ENCODE measurements at places on chromosomes 7 and 10. TPM values are rescaled to one million over a fixed set of nuclear protein-coding genes. Genes with fewer than 3 reads are reported as not detected.

DNA sequence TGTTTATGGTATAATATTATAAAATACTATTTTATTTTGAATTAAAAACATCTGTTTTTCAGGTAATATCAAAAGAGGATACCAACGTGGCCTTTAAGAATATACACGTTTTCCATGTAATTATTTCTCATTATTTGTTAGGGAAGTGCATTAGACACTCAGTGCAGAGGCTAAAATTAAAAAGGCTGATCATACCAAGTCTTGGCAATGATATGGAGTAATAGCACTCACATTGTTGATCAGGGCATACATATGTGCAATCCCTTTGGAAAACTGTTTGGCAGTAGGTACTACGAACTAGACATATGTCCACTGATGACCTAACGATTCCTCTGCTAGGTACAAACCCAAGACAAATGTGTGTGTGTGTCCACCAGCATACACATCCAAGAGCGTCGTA, 20.7 kb upstream of the VIPR2 start:
- no peak for DNase-seq
- H3K27ac ChIP-seq = no peak overlapping the region
- H3K4me3 ChIP-seq = no peak overlapping the region
- no peaks in the 10 kb centered on the region for H3K36me3 ChIP-seq
- H3K4me1 ChIP-seq = no peaks in the 10 kb centered on the region

DNA sequence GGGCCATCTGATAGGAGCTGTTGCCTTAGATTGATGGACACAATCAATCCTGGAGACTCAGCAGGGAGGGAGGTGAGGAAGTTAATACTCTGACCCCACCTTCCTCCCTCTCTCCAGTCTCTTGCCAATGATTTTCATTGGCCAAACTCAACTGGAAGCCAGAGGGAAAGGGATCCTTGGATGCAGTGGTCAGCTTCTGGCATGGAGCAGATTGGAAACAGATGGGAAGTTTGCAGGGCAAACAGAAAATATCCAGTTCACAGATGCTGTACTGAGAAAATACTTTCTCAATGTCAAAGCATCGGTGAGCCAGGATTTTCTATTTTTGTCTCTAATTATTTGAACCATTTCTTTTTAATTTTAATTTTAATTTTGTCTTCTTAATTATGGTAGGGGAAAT, 170.8 kb downstream of the BBS9 start:
- H3K4me1 ChIP-seq = no peaks in the 10 kb centered on the region
- no peak overlapping the region for H3K4me3 ChIP-seq
- no peaks in the 10 kb centered on the region for H3K27me3 ChIP-seq

GRCh38 chr10:26952094-26952493, 91.3 kb upstream of the ABI1 start:
- no peak for DNase-seq
- H3K4me3 ChIP-seq = no peak overlapping the region
- no peaks in the 10 kb centered on the region for H3K27me3 ChIP-seq
- no peak overlapping the region for H3K27ac ChIP-seq

DNA sequence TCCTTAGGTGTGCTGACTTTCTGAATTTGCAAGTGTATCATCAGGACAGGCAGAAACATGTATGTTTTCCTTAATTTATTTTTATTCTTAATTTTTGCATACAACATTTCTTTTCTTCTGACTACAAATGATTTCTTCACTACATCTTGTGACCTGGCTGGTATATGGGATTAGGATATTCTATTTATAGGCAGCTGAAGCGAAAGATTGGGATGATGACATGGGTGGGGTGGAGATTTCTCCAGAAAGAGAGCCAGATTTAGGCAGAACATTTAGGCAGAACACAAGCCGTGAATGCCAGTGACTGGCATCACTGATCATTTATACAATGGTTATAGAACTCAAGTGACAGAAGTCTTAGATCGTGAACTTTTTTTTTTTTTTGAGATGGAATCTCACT, 256.7 kb downstream of the KLF6 start:
- H3K27ac ChIP-seq = no peak overlapping the region
- H3K4me3 ChIP-seq = no peak overlapping the region
- no peaks in the 10 kb centered on the region for H3K36me3 ChIP-seq
- H3K4me1 ChIP-seq = no peaks in the 10 kb centered on the region
- H3K27me3 ChIP-seq = no peaks in the 10 kb centered on the region

DNA sequence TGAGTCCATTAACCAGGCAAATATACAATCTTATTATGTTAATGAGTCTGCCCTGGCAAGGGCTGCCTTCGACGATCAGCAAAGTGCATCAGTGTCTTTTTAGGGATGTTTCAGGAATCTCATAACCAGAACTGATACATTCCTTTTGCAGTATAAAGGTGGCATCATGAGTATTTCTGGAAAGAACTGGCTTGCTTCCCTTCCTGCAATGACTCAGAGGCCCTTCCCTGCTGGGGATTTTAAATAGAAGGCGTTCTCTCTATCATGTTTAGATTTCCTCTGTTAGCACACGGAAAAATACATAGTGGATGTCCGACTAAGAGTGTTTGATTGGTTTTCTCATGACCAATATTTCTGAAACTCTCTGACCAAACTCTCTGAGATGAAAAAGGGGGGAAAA, 1.8 kb downstream of the NPS start:
- no peak overlapping the region for H3K4me3 ChIP-seq
- H3K27me3 ChIP-seq = no peaks in the 10 kb centered on the region
- H3K4me1 ChIP-seq = no peaks in the 10 kb centered on the region
- DNase-seq = no peak

GRCh38 chr10:53952698-53953630, 848.1 kb downstream of the PCDH15 start:
- H3K27ac ChIP-seq = no peak overlapping the region
- no peak for DNase-seq
- no peaks in the 10 kb centered on the region for H3K4me1 ChIP-seq
- no peaks in the 10 kb centered on the region for H3K27me3 ChIP-seq
- H3K36me3 ChIP-seq = no peaks in the 10 kb centered on the region

DNA sequence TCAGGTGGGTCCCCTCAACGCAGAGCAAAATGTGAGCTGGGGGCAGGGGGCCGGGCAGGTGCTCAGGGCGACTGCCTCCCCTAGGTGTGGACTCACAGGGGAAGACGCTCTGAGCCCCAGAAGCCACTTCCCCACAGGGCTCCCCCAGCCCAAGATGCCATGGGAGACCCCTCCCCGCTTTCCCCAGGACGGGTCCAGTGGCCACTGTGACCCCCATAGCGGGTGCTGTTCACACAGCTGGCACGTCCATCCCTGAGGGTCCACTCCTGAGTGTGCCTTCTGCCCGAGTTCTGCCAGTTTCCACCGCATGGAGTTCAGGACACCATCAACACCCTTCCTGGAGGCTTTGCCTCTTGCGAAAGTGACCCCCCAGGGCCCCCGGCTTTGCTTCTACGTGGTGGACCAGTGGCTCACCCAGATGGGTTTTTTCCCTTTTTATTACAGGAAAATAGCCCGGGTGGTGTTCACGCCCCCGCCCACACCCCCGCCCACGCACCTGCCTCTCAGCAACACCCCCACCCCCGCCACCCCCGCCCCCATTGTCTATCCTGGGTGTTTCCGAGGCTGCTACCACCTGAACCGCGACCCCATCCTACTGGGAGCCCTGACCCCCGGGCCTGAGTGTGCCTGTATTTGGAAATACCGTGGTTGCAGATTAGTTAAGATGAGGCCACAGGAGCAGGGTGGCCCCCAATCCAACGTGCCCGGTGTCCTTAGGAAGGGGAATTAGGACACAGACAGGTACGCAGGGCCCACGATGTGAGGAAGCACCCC, 32.0 kb downstream of the ADAP1 start:
- H3K4me3 ChIP-seq = peak overlapping the region; percentile 84
- no peak for DNase-seq
- no peaks in the 10 kb centered on the region for H3K36me3 ChIP-seq
- H3K4me1 ChIP-seq = peaks cover 30% of the 10 kb centered on the region
- no peaks in the 10 kb centered on the region for H3K27me3 ChIP-seq

DNA sequence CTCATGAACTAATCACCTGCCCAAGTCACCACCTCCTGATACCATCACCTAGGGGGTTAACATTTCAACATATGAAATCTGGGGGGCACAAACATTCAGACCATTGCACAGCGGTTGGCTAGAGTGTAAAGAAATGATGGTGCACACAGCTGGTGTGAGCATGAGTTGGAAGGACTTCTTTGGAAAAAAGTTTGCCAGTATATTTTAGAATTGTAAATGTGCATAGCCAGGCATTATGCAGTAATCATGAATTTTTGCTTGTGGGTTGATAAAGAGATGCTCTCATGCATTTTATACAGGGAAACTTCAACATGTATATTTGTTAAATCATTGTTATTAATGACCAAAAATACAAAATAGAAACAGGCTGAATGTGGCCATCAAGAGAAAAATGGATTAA, 100.0 kb downstream of the VWC2 start:
- H3K36me3 ChIP-seq = no peaks in the 10 kb centered on the region
- no peaks in the 10 kb centered on the region for H3K27me3 ChIP-seq
- H3K4me1 ChIP-seq = no peaks in the 10 kb centered on the region
- H3K4me3 ChIP-seq = no peak overlapping the region
- no peak for DNase-seq

GRCh38 chr7:75835688-75836285, 22.2 kb upstream of the CCL24 start:
- DNase-seq = no peak
- H3K4me3 ChIP-seq = no peak overlapping the region
- no peaks in the 10 kb centered on the region for H3K27me3 ChIP-seq
- no peaks in the 10 kb centered on the region for H3K4me1 ChIP-seq
- H3K36me3 ChIP-seq = no peaks in the 10 kb centered on the region

DNA sequence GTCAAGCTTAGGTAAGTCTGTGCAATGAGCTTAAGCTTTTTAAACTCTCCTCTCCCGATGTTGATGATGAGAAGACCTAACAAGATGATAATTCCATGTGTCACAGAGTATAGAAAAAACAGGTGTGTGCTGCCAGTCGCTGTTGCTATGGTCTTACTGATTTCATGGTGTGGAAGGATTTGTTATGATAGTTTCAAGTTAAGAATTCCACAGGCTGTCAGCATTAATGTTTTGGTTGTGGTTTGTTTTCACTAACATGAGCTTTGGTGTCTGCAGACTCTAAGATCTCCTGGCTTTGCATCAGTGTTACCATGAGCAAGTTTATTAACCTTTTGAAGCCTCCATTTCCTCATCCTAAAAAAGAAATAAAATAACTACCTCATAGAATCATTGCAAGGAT, 123.7 kb downstream of the NSUN6 start:
- H3K36me3 ChIP-seq = no peaks in the 10 kb centered on the region
- DNase-seq = no peak
- H3K4me3 ChIP-seq = no peak overlapping the region
- no peaks in the 10 kb centered on the region for H3K27me3 ChIP-seq
- H3K27ac ChIP-seq = no peak overlapping the region

GRCh38 chr7:42082144-42082543, 154.9 kb downstream of the GLI3 start:
- no peaks in the 10 kb centered on the region for H3K27me3 ChIP-seq
- no peak overlapping the region for H3K27ac ChIP-seq
- H3K4me1 ChIP-seq = no peaks in the 10 kb centered on the region
- H3K36me3 ChIP-seq = no peaks in the 10 kb centered on the region
- no peak for DNase-seq
- no peak overlapping the region for H3K4me3 ChIP-seq

DNA sequence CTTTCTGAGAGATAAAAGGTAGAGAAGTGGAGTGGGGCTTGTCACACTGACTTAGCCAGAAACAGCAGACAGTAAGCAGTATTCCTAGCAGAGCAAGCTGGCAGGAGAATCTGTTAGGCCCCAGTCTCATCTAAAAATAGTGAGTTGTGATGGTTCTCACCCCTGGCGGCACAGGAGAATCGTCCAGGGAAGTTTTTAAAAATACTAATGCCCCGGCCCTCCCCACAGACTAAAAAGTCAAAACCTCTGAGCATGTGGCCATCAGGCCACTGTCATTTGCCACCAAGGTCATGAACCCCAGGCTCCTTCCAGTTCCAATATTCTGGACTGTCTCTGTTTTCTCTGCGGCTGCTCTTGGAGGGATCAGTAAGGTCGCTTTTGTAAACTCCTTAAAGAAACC, 34.0 kb downstream of the LYZL1 start:
- no peaks in the 10 kb centered on the region for H3K27me3 ChIP-seq
- H3K4me1 ChIP-seq = no peaks in the 10 kb centered on the region
- no peak overlapping the region for H3K27ac ChIP-seq
- DNase-seq = no peak
- no peaks in the 10 kb centered on the region for H3K36me3 ChIP-seq
- H3K4me3 ChIP-seq = no peak overlapping the region

DNA sequence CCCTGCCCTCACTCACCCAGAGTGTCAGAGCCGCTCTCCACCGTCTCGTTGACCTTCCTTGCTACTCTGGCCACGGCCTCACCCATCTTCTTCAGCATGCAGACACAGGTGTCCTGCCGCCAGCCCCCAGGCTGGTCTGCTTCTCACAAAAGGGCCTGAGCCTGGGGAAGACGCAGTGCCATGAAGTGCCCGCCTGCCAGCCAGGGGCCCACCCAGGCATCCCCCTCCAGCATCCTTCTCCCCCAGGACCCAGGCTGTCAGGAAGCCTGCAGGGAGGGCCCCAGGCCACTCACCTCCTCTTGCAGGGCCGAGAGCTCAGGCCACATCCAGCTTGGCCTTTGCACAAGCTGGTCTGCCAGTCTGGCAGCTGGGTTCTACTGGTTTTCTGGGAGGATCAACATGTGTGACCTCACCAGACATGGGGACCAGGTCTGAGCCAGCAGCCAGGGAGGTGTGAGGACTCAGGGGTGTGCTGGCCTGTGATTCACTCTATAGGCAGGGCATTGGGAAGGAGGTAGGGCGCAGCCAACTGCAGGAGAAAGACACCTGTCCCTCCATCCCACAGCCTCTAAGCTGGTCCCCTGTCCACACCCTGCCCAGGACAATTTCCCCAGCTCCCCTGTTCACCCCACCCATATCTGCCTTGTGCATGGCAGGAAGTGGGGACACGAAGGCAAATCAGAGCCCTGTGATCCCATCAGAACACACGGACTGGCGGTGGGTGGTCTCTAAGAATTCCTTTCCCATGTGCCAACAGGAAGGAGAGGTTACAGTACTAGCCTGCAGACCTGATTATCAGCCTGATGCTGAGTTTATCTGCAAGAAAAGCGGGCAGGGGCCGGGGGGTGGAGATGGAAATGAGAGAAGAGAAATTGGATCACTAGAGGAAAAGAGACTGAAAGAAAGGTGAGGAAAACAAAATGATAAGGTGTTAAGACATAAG, 5.7 kb downstream of the LRRC20 start:
- peaks cover 6% of the 10 kb centered on the region for H3K4me1 ChIP-seq
- no peaks in the 10 kb centered on the region for H3K36me3 ChIP-seq
- H3K27ac ChIP-seq = no peak overlapping the region
- no peaks in the 10 kb centered on the region for H3K27me3 ChIP-seq

- H3K4me3 ChIP-seq = no peak overlapping the region
- DNase-seq = no peak
- H3K27ac ChIP-seq = no peak overlapping the region
- H3K36me3 ChIP-seq = no peaks in the 10 kb centered on the region
Measured at GRCh38 chr7:78539825-78540224, 741.3 kb downstream of the PHTF2 start.

- H3K27me3 ChIP-seq = no peaks in the 10 kb centered on the region
- no peak overlapping the region for H3K4me3 ChIP-seq
- no peak overlapping the region for H3K27ac ChIP-seq
- no peaks in the 10 kb centered on the region for H3K36me3 ChIP-seq
Measured at GRCh38 chr10:13827076-13827797, 240.5 kb downstream of the PRPF18 start.

FLNC gene
- not detected for total RNA-seq

BBIP1 gene
- 19.6 TPM for total RNA-seq

HOXA7 gene
- not detected for total RNA-seq

TAS2R3 gene
- total RNA-seq = 1.2 TPM

POU6F2 gene
- total RNA-seq = 0.24 TPM

ALOX5 gene
- total RNA-seq = 17.7 TPM

BET1 gene
- 25.2 TPM for total RNA-seq

SLC13A1 gene
- not detected for total RNA-seq

Data from naive thymus-derived CD4-positive, alpha-beta T cell (primary cell).